ENCODE measurements at places on chromosomes 11 and 22.

GRCh38 chr11:118537409-118537980, 6.5 kb downstream of the TMEM25 start:
- no peak for DNase-seq

DNA sequence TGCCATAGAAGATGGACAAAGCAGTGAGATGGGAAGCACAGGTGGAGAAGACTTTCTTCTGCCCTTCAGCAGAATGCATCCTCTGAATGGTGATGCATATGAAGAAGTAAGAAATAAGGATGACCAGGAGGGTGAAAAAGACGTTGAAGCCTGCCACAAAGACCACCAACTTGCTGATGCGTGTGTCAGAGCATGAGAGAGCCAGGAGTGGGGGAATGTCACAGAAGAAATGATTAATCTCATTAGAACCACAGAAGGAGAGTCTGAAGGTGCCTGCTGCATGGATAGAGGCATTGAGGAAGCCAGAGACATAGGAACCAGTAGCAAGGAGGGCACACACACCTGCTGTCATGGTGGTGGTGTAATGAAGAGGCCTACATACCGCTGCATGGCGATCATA, 550 bp downstream of the OR5B21 start:
- no peak for DNase-seq

DNA sequence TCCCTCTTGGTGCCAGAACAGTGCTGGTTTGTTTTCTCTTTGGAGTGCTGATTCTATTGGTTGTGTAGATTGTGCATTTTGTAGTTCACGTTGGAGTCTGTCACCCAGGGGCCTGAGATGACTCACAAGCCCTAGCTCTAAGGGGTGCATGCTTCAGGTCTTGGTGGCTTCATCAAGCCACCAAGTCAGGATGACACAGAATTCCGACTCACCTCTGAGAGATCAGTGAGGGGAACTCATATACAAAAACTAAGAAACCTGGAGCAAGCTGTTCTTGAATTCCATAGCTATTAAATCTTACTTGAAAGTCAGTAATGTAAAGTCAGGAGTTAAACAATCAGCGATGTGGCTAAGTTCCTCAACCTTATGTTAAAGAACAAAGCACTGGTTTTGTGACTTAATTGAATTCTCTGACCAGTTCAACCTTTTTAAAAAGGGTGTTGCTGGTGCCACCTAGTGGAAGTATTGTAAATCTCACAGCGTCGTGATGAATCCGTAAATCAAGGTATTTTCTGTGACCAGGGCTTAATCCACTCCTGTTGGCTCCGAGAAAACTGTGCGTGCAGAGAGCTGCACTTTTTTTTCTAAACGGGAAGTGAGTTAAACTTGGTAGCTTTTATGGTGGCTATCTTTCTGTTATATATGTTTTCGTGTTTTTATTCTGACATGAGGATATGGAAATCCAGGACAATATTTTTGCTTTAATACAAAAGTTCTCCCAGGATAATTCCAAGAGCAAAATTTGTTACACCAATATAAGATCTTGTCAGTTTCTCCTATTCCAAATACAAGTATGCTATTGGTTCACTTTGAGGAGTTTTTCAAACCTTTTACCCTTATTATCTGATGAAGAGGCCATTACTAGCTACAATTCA, 14.6 kb downstream of the MMP13 start:
- DNase-seq = no peak

DNA sequence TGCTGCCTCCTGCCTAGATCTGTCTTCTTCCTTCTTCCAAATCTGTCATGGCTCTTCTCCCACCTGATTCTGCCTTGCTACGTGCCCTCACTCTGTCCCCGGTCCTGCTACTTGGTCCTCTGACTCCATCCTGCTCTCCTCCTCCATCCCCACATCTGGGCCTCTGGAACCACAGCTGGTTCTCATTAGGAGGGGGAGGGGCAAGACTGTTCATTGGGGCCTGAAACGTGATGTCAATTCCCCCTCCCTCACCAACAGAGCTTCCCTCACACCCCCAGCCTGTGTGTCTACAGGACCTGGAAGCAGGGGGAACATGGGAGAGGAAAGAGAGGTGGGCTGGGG, 9.1 kb downstream of the DCHS1 start:
- DNase-seq = no peak

GRCh38 chr11:76765863-76766350, 17.2 kb upstream of the TSKU start:
- DNase-seq = no peak

- no peak for DNase-seq
Observed at GRCh38 chr22:30989474-30989873, 20.4 kb downstream of the TUG1 start.

- DNase-seq = no peak
Observed at GRCh38 chr11:121520243-121521144, 67.7 kb upstream of the SORL1-AS1 start.

DNA sequence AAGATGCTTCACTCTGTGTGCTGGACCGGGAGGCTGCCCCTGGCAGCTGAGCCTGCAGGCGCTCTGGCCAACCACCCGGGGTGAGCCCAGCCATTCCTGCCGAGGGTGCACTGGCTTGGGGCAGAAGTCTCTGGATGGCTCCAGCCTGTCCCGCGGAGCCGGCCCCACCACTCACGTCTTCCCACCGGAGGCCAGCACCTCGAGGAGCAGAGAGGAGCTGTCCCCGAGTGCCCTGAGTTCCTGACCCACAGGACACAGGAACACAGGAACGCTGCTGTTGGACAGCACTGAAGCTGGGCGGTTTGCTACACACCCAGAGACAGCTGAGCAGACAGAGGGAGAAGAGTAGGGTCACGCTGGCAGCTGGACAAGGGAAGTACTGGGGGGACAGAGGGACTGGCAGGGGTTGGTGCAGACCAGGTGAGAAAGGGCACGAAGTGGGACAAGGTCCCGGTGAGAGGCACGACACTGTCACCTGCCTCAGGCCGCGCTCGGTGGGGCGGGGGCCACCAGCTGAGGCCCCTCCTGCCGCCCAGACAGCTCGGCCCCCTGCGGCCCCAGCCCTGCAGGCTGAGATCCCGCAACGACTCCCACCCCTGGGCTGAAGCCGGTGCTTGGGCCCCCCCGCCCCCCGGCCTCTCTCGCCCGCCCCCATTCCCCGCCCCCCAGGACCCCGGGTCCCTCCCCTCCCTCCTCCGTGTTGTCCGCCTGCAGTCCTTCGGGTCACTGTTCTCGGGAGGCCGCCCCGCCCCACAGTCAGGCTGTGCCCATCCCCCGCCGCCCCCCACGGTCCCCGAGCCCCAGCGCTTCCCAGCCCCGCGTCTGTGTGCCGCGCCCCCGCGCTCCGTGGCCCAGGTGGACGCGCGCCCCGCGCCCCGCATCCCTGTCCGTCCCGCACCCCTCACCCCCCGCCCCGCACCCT, 624 bp upstream of the B4GALNT4 start:
- no peak for DNase-seq

DNA sequence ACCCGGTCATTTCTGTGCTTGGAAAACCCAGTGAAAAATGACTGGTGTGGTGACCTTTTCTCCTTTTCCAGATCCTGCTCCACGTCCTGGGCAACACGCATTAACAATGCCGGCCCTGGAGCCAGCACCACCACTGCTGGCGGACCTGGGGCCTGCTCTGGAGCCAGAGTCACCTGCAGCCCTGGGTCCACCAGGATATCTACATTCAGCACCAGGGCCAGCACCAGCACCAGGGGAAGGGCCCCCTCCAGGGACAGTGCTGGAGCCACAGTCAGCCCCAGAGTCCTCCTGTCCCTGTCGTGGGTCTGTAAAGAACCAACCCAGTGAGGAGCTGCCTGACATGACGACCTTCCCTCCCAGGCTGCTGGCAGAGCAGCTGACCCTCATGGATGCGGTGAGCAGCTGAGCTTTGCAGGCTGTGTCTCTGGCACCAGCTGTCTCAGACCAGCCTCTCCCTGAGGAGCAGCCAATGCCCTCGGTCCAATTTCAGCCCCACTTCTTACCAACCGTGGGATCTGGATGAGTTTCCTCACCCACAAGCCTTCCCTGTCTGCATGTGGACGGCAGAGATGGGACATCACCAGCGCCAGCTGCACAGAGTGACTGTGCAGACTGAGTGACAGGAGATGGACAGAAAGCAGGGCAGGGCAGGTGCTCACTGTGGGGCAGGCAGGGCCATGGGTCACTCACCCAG, 1.9 kb downstream of the RGL4 start:
- DNase-seq = no peak

GRCh38 chr11:126352934-126353801, 2.3 kb upstream of the ST3GAL4 start:
- DNase-seq = no peak

DNA sequence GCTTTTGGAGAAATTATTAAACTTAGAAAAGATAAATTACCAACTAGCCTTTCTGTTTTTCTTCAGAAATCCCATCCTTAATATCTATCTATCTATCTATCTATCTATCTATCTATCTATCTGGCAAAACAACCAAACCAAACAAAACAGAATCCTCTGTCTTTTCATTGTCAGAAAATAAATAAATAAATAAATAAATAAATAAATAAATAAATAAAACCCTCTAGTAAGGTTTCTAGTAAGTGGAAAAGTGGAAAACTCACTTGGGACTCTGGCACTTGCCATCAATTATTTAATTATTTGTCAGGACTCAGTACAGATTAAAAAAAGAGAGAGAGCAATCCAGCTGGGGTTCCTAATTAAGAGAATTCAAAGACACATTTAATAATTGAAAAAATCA, 556.2 kb upstream of the CHORDC1 start:
- no peak for DNase-seq

DNA sequence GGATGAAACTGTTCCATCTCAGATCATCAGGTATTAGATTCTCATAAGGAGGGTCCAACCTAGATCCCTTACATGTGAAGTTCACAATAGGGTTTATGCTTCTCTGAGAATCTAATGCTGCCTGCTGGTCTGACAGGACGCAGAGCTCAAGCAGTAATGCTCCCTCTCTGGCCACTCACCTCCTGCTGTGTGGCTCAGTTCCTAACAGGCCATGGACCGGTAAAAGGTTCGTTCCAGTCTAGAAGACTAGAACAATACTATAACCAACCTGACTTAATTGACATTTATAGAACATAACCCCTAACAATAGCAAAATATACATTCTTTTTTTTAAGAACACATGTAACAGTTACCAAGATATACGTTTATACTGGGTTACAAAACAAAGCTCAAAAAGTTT, 45.8 kb downstream of the ATG16L2 start:
- DNase-seq = no peak

DNA sequence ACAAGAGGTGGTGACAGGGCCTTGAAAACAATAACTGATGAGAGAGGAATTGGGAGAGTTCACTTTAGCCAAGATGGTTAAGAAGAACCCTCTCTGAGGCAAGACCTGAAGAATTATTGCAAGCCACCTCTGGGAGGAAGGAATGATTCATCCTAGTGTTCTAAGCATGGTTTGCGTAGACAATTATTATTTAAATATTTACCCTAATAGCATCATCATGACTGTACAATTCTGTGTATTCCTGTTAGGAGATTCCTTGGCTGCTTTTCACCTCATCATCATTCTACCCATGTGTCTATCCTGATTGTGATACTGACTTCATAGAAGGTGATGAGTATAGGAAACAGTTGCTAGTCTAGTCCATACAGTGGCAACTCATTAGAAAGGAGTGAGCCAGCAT, 264.4 kb downstream of the DDX10 start:
- DNase-seq = no peak

DNA sequence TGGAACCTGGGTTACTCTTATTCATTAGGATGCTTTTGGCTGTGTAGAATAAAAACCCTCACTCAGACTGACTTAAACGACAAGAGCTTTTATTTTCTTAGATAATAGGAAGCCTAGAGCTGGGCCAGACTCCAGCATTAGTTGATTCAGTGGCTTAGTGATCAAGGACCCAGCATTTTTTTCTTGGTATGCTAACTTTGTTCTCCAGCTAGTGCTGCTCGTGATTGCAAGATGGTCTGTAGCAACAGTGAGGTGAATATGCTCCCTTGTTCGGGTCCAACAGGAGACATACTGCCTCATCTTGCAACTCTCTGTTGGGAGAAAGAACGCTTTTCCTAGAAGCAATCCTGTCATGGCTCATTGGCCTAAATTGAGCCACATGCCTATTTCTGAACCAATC, 33.4 kb downstream of the INSC start:
- no peak for DNase-seq

- DNase-seq = no peak
Observed at GRCh38 chr22:22865311-22866072, 22.1 kb upstream of the IGLL5 start.

GRCh38 chr22:30717331-30717921, 22.8 kb downstream of the OSBP2 start:
- no peak for DNase-seq

DNA sequence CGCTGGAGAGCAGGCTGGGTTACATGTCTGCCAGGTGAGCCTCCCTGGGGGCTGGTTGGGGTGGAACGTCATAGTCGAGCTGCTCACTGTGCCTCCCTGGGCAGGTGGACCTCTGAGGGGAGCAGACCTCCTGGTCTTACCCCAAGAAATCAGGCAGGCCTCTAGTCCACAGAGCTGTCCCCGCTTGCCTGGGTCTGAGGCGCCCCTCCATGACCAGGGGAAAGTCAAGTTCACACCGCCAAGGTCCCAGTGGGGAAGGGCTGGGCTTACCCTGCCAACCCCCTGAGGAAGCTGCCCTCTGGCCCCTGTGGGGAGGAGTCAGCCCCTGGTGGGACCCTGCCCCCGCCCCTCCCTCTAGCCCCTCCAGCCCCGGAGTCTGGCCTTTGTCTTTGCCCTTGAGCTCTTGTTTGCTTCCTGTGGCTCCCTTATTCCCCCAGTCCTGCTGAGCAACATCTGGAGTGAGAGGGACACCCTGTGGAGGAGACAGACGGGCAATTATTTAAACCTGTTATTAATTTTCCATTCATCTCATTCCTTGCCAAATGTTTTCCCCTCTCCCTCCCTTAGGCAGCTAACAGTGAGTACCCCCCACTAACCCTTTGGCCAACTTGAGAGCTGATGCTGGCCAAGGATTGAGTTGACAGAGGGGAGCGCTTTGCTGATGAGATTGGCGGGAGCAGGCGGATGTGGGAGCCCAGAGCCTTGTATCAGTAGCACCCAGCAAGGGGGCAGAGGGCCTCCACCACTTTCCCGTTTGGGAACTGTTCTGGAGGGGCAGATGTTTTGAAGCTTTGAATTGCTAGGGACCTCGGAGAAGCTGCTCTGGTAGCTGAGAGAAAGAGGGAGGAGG, 83.4 kb downstream of the CEP164 start:
- no peak for DNase-seq

- no peak for DNase-seq
Observed at GRCh38 chr11:110891411-110891810, 179.2 kb upstream of the ARHGAP20 start.

DNA sequence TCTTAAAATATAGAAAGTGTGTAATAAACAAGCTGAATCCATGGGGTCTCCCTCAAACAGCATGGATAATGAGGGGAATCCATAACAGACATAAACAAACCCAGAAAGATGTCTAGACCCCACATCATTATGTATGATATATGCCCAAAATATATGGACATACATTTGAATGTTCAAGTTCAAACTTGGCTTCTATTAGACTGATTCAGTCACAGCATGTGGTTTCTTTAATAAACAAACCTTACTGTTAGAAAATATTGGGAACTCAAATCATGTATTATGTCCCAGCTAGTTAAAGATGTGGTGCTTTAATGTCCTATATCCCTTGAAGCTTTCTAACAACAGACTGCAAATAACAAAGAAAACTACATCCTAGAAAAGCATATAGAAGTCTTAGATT, 228.6 kb downstream of the SOX6 start:
- no peak for DNase-seq

GRCh38 chr22:21108379-21109115, 62.8 kb downstream of the LRRC74B start:
- DNase-seq = no peak

- no peak for DNase-seq
Observed at GRCh38 chr11:69215216-69215615, 59.5 kb downstream of the SMIM38 start.
